Renal cortical epithelial cell (primary cell): ENCODE measurements at places on chromosomes 1 and 21. TPM values are rescaled to one million over a fixed set of nuclear protein-coding genes. Genes with fewer than 3 reads are reported as not detected.

DNA sequence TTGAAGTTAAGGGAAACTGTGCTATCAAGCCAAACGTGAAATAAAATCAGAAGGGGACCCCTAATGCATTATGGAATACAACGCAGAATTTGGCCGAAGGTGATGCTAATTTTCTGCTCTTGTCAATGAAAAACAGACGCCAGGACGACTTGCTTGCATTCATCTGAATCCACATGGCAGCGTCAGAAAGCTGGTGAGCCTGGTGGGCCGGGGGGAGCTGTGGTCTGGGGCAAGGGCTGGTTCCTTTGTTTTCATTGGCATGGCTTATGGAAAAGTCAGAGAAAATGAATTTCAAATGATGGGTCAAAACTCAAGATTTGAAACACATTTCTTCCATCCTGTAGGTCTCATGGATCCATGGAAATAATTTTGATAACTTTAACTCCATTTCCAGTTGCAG is 86.4 kb upstream of the RUNX1 start:
- DNase-seq: no peak

GRCh38 chr1:76824106-76824505 is 43.2 kb upstream of the ST6GALNAC5 start:
- DNase-seq: no peak

DNA sequence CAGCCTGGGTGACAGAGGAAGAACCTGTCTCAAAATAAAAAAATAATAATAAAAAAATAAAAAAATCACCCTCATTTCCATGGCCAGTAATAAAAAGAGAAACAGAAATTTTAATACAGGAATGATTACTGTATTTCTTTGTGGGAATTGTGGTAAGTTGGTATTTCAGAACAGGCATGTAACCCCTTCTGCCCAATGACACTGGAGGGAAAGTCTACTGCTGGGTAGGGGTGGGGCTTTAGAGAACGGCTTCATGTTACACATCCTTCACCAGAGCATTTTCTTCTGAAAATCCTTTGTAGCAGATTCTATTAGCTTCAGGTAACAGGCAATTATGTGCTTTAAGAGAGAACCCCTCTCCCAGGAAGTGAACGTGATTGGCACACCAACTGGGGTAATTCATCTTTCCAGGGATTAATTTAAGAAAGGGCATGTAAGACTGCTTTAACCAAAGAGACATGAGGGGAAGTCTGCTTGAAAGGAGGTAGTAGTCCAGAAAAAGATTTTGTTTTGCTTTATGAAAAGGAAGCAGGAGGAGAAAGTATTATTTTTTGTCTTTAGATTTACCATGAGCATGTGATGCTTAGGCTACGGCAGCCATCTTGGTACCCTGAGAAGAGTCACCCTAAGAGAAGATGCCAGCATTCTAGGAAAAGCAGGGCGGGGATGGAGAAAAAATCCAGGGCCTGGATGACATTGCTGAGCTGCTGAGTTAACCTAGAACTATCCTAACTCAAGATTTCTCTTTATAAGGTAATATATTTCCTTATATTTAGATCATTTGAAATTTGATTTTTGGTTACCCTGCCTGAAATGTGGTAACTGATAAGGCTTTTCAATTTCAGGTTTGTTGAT is 57.7 kb upstream of the DPT start:
- no peak for DNase-seq

DNA sequence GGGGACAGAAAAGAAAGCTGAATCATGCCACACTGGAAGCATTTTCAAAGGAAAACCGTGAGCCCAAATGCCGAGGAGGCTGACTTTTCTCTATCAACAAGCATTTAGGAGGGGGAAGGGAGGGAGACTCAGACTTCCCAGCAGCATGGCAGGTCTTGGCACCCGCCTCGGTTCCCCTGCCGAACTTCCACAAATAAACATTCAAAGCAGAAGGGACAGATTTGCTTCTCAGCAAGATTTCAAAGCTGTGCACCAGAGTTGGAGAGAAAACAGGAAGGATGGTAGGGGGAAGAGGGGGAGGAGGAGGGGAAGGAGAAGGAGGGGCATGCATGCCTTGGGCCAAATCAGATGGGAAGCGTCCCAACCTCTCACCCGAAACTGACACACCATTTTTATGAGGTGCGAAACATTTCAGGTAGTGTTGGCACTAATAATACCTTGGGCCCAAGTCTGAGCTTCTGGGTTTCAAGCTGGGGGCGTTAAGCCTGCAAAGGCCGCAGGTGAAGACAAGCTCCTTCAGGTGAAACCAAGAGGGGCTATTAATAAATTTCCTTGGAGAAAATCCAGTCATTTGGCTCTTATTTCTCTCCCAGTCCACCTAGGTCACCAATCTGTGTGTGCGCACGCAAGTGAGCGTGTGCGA is 26.4 kb downstream of the ABCA4 start:
- peak; percentile 68 for DNase-seq

Gene OR2L5
- 0.05 TPM in 1 of 2 replicates, not detected in the other for total RNA-seq

Gene NPHS2
- not detected in 2 replicates for total RNA-seq

Gene CHRNB2
- total RNA-seq: 0.17 and 0.55 TPM in 2 replicates
